ENCODE measurements at places on chromosomes 7 and 10.

DNA sequence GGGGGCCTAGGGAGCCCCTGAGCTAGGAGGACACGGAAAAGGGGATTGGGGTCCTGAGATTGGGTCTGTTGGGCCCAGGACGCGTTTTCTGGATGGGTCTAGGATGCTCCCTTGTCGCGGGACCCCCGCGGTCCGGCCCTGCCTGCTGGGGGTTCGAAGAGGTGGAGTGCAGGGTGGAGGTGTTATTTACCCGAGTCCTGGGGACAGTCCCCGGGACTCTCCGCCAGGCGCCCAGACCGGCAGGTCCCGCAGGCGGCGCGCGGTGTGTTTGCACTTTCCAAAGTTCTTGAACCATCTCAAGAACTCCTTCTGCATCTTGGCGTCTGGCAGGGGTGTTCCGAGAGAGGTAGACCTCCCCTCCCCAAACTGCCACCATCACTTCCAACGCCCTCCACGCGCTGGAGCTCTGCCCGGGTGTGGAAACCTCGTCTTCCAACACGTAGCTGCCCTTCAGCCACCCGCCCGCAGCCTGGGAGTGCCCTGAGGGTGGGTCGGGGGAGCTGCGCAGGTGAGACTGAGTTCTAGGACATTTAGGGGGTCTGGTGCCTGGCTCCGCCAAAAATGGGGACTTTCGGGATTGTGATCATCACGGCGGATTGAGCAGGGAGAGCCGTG lies 569 bp downstream of the CAV1 start:
- no peak for DNase-seq

- DNase-seq, result no peak
Measured at GRCh38 chr10:124101351-124101750, 8.0 kb upstream of the CHST15 start.

DNA sequence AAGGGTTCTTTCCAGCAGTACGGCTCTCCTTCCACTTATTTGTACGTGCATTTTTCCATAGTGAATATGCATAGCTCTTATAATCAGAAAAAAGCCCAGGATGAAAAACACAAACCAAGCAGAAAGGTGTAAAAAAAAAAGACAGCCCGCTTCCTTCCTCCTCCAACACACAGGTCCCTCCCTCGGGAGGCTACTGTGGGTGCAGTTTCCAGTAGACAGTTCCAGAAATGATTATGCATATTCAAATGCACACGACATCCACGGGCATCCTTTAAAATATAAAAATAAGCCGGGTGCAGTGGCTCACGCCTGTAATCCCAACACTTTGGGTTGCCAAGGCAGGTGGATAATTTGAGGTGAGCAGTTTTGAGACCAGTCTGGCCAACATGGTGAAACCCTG lies 59.9 kb downstream of the TNRC18 start:
- DNase-seq, result peak; percentile 63

GRCh38 chr10:33208166-33208565 lies 126.3 kb downstream of the NRP1 start:
- DNase-seq, result no peak

- no peak for DNase-seq
Measured at GRCh38 chr10:124716369-124716768, 27.8 kb downstream of the FAM53B start.

DNA sequence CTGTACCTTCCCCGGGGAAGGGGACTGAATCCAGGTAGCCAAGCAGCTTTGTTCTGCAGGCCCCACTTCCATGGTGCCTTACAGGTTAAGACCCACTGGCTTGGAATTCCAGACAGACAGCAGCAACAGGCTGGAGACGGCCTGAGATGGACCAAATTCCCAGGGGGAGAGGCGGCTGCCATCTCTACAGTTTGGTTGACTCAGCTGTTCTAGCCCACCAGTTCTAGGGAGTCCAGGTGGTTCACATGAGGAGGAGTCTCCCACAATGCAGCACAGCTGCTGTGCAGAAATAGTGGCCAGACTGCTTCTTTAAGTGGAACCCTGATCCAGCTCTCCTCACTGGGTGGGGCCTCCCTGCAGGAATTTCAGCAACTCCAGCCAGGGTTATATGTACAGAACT lies 74.1 kb downstream of the C10orf67 start:
- no peak for DNase-seq

DNA sequence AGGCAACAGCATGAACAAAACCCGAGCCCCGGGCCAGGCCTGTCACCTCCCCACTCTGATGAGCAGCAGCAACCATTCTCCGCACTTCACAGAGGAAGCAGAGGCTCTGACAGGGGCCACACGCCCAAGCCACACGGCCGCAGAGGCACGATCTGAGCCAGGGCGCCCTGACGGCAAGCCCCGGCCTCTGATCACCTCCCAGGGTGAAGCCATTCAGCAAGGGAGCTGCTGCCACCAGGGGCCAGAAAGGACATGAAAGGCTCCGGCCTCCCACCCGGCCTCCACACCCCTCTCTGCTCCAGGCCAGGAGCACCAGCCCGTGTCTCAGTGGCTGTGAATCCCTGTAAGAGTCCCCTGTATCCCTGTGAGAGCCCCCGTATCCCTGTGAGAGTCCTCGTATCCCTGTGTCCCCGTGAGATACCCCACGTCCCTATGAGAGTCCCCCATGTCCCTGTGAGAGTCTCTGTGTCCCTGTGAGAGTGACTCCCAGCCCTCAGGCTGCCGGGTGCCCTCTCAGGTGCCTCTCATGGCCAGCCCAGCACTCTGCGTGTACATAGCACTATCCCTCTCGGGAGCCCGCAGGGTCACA lies 187.8 kb downstream of the MAD1L1 start:
- DNase-seq, result no peak

DNA sequence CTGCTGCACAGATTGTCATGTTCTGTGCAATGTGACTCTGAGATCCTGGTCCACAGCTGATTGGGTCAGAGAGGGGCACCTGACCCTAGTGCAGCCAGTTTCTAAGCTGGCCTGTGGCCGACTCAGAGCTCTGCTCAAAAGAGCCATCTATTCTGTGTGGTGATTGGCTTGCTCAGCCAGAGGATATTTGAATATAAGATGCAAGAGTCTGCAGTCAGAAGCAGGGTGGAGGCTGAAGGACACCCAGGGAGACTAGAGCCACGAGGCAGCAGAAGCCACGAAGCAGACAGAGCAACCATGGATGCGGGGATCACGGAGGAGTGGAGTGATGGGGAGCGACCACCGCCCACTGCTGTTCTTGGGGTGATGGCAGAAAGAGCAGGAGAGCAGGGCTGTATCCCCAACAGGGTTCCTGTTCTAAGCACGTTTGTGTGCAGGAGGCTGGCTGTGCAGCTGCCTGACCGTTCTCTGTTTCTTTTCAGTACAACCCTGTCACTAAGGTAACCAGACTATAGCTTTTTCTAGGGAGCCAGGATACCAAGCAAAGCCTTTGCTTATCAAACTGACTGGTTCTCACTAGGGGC lies 19.5 kb upstream of the RHEB start:
- DNase-seq, result no peak

DNA sequence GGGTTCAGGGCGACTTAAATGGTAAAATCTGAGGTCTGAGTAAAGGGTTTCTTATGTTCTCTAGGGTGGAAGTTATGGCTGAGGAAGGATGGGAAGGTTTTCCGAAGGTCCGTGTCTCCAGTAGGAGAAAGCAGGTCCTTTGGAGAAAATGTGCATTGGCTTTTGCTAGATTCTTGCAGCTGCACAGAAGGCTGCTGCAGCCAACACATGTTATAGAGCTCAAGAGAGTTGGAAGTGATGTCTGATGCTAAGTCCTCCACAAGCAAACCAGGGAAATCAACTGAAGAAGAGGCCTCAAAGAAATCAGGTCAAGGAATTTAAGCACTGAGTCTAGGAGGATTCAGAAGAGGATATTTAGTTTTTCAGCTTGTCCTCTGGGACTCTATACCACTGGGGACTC lies 404.6 kb downstream of the LRMDA start:
- DNase-seq, result no peak

DNA sequence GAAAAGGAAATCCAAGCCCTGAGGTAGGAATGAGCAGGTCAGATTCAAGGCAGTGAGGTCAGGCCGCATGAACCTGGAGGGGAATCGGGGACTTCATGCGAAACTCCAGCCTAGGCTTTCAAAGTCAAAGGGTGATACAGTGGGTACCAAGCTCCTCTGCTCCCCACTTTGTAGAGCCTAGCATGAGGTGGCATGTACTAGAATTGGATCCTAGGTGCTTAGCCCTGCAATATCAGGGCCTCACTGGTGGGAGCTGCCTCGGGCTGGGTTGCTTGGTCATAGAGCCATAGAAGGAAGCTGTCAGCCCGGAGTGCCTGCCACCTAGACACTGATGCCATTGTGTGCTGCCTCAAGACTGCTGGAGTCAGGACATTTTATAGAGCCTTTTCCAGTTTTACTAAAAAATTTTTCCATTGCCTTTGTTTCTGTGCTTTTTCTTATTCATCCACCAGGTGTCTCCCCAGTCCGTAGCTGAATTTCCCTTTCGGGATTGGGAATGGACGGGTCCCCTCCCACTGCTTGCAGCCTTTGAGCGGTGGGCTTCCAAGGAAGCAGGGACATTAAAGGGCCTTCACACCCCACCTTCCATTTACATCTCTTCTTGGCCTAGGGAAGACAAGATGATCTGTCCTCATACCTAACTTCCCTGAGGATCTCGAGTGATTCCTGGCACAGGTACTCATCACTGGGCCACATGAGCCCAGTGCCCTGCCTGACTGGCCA lies 5.5 kb upstream of the LZTS2 start:
- no peak for DNase-seq
